AG20443 (cell line): ENCODE measurements at places on chromosomes 4 and X.

DNA sequence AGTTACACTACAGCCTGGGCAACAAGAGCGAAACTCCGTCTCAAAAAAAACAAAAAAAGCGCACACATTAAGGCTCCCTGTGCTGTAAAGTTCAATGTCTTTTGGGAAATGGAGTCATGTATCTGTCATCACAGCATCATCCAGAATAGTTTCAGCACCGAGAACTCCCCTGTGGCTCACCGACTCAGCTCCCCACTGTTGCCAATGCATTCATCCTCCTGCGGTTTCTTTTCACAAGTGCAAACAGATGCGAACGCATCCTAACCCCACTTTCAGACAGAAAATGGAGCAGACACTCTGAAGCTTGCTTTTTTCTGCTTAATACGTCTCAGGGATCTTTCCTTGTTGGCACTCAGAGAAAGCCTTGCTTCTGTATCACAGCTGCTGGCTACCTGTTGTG lies 13.8 kb upstream of the SH3TC1 start:
- DNase-seq, result peak; percentile 88

GRCh38 chr4:58871509-58871908 lies 1761.3 kb upstream of the IGFBP7 start:
- no peak for DNase-seq

GRCh38 chr4:127139788-127140286 lies 492.9 kb upstream of the INTU start:
- DNase-seq, result no peak

DNA sequence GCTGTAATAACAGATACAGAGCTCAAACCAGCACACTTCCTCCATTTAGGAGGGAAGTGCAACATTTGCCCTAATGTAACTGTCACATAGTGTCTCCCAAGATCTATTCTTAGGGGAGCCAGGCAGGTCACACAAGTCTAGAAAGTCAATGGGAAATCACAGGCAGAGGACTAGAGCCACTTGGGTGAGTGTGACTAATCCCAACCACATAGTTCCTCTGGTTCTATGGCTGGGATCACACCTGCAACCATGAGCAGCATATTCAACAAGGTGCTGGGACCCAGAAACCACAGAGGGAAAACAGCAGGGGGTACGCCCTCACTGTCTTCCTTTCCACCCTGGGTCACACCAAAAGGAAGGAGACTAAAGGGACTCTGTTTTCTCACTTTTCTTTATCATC lies 66.8 kb upstream of the TACR3 start:
- no peak for DNase-seq

GRCh38 chr4:188221090-188221489 lies 81.8 kb downstream of the TRIML1 start:
- DNase-seq, result no peak

DNA sequence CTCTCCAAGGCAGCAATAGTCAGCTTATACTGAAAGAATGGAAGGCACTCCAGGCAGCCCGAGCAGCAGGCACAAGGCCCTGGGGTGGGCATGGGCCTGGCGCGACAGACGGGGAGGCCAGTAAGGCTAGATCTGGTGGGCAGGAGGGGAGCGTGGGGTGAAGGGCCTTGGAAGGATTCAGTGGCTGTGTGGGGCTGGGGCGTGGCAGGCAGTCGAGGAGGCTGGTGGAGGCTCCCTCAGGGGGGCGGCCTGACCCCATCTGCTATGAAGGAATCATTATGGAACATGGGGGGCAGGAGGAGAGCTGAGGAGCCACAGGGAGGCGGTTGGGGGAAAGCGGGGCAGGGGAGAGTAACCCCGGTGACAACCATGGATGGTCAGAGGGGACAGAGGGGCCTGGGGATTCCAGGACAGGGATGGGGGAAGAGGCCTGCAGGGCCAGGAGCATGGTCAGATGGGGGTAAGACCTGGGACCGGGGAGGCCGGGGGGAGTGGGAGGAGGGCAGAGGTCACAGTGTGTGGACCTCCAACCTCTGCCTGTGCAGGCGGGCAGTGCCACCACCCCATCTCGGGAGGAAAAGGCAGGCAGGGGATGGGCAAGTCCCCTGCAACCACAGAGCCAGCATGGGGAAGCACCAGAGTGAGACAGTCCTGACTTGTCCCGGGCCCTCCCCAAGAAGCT lies 70.3 kb downstream of the ACOX3 start:
- DNase-seq, result no peak

DNA sequence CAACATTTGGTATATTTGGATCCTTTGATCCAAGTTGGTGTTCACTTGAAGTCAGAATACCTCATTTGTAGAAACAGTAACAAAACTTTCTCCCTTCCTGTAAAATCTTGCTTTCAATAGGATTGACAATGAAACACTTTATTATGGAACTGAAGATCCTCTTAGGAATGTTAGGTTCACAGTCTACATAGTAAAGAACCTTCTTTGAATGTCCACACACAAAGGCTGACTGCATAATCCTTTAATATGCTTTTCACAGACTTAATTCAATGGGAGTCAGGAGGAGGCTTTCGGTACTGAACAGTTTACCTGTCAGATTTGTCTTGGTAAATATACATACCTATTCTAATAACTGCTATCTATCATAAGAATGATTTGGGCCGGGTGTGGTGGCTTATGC lies 188.5 kb downstream of the SPRY1 start:
- DNase-seq, result no peak

GRCh38 chr4:26345565-26345938 lies 24.7 kb downstream of the RBPJ start:
- no peak for DNase-seq

- DNase-seq, result no peak
These were observed 46.1 kb downstream of the C4orf46 start for GRCh38 chr4:158625544-158625943.

DNA sequence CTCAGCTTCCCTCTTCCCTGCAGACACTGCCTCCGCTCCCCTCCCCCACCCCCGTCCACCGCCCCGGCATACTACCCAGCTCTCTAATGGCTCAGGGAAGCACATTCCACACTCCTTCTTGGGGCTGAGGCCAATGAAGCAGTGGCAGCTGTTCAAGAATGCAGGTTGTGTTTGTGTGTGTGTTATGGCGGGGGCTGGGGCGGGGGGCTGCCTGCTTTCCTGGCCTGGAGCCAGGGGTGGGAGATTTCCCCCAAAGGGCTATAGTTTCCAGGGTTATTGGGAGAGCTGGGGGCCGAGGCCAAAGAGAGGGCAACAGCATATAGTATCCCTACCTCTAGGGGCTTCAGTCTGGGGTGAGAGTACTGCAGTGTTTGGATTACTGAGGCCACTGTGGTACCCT lies 149.4 kb downstream of the EFNB1 start:
- peak; percentile 57 for DNase-seq

GRCh38 chrX:132271311-132271778 lies 52.1 kb upstream of the RAP2C start:
- peak; percentile 11 for DNase-seq

- DNase-seq, result peak; percentile 13
These were observed 72.2 kb downstream of the BLTP1 start for GRCh38 chr4:122224348-122224747.

GRCh38 chr4:168741281-168742173 lies 244.7 kb downstream of the PALLD start:
- no peak for DNase-seq

- DNase-seq, result no peak
These were observed 28.4 kb downstream of the HAND2 start for GRCh38 chr4:173501592-173502150.

DNA sequence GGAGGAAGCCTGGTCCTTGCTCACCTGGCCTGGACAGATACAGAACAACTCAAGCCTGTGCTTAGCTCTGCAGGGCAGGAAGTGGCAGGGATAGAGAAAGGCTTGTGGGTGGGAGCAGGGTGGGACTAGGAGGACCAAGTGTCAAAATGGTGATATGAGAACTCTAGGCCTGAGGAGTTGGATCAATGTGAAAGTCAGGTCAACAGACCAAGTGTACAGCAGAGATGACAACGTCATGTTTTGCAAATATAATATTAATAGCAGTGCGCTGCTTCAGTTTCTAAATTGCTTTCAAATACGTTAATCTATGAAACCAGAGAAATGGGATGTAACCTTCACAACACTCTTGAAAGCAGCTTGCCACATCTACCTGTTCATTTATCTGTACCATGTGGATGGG lies 114.2 kb upstream of the MAP3K15 start:
- DNase-seq, result no peak

DNA sequence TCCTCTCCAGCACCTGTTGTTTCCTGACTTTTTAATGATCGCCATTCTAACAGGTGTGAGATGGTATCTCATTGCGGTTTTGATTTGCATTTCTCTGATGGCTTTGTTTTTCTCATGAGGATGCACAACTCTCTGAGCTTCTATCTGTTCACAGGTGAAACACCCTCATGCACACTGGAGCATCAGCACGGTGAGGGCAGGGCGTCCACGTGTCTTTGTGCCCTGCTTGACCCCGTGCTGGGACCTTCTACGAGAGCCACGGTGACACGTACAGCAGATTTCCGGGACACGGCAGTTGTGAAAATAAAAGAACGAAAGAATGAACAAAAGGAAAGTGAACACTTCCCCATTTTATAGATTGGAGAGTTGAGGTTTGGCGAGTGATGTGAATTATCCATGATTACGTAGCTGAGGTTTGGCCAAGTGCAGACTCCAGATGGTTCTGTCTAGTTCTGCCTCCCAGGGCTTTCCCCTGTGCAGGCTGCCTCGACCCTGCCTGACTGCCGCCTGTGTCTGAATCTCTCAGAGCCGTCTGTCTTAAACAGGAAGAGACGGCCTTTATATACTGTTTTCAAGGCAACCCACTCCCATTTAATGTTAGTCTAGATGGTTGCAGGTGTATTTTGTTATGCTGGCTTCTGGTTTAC lies 67.8 kb upstream of the SORBS2 start:
- DNase-seq, result no peak

DNA sequence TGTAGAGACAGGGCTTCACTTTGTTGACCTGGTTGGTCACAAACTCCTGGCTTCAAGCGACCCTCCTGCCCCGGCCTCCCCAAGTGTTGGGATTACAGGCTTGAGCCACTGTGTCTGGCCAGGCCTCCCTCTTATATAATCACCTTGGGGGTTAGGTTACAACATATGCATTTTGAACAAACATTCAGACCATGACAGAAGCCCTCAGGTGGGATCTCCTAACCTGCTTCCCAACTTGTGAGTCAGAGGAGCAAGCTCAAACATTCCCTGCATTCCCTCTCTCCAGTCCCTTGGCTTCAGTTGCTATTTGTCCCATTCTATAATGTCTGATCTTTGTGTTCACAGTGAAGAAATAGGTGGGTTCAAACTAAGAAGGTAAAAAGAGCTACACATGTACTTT lies 76.5 kb upstream of the NRK start:
- no peak for DNase-seq

- no peak for DNase-seq
These were observed 62.5 kb downstream of the PAQR3 start for GRCh38 chr4:78876568-78877320.

DNA sequence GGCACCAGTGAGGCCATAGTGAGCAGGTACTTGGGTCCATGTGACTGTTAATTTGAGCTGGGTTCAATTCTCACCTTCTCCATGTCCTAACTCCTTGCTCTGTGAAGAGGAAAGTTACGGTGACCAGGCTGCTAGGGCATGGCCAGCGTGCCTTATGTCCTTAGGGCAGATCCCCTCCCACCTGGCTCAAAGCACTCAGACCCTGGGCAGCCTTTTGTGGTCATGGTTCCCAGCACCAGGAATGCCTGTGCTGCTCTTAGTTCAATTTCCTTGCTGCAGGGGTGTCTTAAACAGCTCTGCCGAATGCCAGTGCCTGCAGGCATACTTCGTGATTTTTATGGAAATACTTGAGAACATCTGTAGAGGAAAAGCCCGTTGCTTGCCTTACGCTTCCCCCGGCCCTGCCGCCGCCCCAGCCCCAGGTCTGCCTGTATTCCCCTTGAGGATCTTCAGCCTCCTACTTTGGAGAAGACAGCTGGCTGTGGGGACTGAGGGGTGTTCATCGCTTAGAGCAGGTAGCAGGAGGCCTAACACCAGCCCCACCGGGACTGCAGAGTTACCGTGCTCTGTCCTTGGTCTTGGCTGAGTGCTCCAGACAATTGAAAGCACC lies 3.1 kb upstream of the CDK16 start:
- DNase-seq, result no peak

GRCh38 chrX:49656533-49656932 lies 39.3 kb downstream of the PAGE1 start:
- no peak for DNase-seq
